ENCODE measurements at places on chromosomes 3 and 15. TPM values are rescaled to one million over a fixed set of nuclear protein-coding genes. Genes with fewer than 3 reads are reported as not detected.

PRTG gene
- not detected for total RNA-seq

AADAC gene
- not detected for total RNA-seq

CCDC39 gene
- total RNA-seq, result not detected

VEPH1 gene
- total RNA-seq, result not detected

ZNF717 gene
- 5.4 TPM for total RNA-seq

CPLX3 gene
- 0.19 TPM for total RNA-seq

CPN2 gene
- not detected for total RNA-seq

SLC28A2 gene
- not detected for total RNA-seq
